Stimulated activated CD8-positive, alpha-beta memory T cell treated with anti-CD3 and anti-CD28 coated beads, Interleukin-15, amount 100 ng/mL, for 24 hours (primary cell): ENCODE measurements at places on chromosomes 1 and 21.

DNA sequence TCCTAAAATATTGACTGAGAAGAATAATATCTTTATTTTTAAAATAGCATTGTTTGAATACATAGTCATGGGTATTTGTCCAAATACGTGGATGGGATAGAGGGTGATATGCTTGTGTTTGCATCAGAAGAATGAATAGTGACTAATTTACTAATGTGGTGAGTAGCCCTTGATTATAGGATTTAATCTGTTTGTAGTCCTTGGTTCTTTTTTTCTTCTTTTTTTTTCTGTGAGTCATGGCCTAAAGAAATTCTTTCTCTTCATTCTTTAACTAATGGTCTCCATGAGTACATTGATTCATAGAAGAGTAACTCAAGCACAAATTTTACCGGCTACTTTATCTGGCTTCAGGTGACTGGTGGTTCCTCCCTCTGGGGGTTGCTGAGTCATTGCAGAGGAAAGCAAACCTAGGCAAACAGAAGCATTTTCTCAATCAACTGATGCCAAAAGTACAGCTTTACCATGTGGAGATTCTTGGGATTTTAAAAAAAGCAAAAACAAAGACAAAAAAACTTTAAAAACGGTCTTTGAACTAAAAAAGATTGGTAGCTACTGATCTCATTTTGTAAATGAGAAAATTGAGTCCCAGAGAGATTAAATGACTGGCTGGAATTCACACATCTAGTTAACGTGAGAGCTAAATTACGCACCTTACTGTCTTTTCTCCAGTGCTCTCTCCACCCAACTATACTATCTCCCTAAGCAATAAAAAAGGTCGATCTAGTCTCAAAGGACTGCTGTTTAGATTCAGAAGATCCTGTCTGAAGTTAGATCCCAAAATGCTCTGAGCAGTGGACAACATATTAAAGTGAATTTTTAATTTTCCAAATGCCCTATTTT is 40.5 kb downstream of the AK5 start:
- DNase-seq = no peak

DNA sequence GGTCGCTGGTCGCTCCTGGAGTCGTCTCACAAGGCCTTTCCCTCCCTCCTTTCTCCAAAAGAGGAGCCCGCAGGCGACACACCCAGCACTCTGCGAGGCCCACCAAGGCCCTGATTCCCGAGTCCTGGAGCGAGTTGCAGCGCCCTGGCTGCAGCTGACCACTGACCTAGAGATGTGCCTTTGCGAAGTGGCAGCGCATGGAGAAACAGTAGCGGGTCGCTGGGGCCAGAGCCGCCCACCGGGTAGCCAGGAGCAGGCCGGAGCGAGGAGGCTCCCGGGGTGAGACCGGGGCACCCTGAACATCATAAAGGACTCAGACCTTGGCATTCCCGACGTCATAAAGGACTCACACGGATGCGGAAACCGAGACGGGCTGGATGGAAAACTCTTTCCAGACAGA is 10.3 kb upstream of the NBPF11 start:
- no peak for DNase-seq

DNA sequence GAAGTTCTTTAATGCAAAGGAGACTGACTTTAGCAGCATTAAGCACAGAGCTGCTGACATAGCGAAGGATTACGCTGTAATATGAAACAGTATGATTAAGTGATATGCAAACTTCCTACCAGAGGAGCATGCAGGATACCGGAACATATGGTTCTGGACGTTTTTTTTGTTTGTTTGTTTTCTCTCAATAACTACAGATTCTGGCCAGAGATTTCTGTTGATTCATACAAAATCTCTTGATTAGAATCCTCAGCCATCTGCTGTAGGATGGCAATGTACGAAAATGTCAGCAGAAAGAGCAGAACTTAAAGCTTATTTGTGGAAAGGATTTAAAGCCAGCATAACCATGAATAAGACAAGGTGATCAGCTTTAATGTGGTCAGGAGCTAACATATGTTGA is 970.7 kb downstream of the KCNT2 start:
- DNase-seq = no peak

DNA sequence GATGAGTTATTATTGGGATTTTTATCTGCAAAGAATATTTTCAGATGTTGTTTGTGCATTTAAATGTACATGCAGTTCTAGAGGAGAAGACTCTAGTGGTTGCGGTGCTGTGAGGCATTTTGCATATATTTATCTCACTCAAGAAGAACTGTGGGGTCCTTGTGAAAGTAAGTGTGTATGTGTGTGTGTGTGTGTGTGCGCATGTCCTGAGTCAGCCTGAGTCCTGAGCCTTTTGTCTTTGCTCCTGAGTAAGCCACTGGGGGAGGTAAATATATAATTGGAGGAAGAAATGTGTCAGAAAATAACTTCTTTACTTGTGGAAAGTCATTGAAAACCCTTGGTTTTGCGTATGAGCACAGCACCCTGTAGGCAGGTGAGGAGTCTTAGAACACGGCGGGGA is 55.6 kb upstream of the CD34 start:
- no peak for DNase-seq

DNA sequence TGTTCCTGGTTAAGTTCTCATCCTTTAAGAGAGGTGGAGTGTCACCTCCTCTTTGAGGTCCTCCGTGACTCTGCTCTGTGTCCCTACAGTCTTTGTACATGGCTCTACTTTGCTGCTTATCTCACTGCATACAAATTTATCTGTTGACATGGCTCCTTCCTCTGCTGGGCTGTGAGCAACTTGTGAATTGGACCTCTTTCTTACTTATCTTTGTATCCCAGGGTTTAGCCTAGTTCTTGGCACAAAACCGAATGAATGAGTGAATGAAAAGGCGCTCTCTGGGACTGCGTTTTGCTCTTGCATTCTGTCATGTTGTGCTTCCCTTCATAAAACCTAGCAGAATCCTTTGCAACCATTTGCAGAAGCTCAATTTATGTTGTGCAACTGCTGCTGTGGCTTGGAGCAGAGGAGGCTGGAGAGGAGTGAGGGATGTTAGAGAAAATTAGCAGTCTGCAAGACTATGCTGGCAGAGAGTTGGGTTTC is 12.4 kb downstream of the SLC26A9 start:
- DNase-seq = no peak

GRCh38 chr21:37870221-37870620 is 46.0 kb downstream of the KCNJ6 start:
- DNase-seq = no peak

- DNase-seq = no peak
Observed at GRCh38 chr1:186828611-186829454, at the start of gene PLA2G4A. Gene PLA2G4A, plus strand, starts transcription at chr1:186828949. Its CDS starts 25,406 bp downstream, at chr1:186854355.

DNA sequence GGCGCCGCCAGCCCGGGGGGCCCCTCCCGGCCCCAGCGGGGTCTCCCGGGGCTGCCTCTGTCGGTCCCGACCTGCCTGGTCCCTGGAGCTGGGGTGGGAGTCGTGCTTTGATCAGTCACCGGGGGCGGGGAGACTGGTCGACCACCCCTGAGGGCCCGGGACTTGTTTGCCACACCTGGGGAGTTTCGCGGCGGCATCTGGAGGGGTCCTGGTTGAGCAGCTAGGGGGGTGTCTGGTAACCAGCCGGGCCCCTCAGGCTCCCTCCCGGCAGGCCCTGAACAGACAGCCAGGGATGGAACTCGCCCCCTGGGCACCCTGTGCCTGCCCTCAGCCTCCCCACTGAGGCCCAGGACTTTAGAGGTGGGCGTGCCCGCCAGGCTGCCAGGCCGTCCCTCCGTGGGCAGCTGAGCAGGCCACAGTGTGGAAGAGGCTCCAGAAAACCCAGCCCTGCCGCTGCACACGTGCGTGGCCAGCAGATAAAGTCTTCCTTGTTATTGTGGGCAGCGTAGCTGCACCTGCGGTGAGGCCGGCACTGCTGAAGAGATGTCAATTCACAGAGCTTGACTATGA is 13.3 kb upstream of the SAMD11 start:
- no peak for DNase-seq

GRCh38 chr1:78743626-78744025 is 94.0 kb downstream of the IFI44 start:
- no peak for DNase-seq

DNA sequence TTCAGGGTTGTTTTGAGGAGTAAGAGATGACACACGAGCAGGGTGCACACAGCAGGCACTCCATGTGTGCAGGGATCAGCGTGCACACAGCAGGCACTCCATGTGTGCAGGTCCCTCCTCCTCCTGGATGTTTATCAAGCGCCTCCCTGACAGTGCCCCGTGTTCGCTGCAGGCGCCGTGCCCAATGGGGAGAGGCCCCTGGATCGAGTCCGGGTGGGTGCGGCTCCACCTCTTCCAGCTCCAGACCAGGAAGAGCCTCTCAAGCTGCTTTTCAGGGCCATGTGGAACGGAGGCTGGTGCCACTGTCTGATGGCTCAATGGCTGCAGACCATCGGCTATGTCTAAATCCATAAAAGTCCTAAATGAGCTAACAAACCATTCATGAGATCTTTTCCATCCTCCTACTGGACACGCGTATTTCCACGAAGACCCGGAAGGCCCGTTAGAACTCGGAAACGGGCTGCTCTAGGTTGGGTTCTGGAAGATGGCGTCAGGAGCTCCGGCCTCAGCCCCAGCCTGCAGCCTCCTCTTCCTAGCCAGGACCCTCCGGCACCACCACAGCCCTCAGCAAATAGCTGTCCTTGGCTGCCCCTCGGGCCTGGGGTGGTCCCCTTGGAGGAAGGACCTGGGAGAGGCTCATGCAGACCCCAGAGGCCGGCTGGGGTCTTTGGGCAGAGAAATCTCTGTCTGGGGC is 36.0 kb downstream of the RRP1 start:
- no peak for DNase-seq

GRCh38 chr1:66633159-66633558 is 99.2 kb downstream of the SGIP1 start:
- DNase-seq = no peak

- DNase-seq = no peak
Observed at GRCh38 chr1:38231941-38232340, 185.3 kb upstream of the POU3F1 start.

- DNase-seq = no peak
Observed at GRCh38 chr1:176211396-176212165, 4.5 kb upstream of the COP1 start.
